ENCODE measurements at places on chromosomes 11 and 22.

GRCh38 chr11:10042699-10043098, 251.3 kb downstream of the SBF2 start:
- no peak for DNase-seq

DNA sequence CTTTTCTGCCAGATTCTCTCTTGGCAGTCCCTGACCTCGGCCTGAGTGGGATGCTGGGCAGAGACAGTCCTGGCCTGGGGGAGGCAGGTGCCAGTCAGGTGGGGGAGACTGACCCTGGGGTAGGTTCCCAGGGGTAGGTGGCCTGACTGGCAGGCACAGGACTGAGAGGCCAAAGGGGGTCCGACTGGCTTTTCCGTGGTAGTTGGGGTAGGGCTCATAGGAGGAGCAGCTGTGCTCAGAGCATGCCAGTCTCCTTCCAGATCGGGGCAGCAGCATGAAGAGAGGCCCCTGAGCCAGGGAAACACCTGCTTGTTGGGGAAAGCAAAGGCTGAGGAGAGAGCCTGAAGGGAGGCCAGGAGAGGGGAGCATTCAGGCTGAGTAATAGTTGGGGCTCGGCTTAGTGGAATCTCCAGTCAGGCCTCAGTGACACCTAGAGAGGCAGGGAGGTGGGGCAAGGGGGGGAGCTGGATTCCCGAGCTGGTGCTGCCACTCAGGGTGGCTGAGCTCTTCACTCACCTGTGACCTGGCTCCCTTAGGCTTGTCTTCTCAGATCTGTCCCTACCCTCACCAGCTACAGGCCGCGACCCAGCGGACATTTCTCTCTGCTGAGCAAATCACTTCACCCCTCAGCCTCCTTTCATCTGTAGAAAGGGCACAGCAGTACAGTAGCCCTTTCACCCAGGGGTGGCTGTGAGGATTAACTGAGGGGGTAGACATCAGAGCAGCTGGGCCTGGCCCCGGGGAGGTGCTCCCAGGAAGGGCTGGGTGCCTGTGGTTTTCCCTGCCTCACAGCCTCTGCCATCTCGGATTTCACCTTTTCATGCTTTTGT, 26.2 kb downstream of the MCM5 start:
- no peak for DNase-seq

DNA sequence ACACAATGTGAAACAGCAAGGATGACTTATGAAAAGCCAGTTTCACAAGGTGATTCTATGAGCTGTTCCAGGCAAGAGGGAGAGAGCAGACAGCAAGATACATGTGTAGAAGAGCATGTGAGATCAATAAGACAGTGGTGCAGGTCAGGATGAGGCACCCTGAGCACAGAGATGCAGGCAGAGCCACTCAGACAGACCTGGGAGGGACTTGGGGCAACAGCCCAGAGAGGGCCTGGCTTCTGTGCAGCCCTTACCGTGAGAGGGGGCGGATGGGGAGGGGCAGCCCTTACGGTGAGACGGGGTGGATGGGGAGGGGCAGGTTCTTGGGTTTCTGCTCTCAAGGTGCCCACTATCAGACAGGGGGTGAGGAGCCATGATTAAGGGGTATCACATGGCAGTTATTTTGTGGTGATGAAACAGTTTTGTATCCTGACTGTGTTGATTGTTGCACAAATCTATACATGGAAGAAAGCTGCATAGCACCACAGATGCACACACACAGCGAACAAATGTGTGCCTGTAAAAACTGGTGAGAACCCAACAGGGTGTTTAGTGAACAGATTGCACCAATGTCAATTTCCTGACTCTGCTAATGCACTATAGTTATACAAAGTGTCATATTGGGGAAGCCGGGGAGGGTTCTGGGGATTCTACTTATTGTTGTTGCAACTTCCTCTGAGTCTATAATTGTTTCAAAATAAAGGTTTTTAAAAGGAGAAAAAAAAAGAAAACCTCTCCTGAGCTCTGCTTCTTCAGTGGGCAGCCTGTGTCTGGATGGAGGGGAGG, 5.2 kb upstream of the C22orf42 start:
- DNase-seq = no peak

DNA sequence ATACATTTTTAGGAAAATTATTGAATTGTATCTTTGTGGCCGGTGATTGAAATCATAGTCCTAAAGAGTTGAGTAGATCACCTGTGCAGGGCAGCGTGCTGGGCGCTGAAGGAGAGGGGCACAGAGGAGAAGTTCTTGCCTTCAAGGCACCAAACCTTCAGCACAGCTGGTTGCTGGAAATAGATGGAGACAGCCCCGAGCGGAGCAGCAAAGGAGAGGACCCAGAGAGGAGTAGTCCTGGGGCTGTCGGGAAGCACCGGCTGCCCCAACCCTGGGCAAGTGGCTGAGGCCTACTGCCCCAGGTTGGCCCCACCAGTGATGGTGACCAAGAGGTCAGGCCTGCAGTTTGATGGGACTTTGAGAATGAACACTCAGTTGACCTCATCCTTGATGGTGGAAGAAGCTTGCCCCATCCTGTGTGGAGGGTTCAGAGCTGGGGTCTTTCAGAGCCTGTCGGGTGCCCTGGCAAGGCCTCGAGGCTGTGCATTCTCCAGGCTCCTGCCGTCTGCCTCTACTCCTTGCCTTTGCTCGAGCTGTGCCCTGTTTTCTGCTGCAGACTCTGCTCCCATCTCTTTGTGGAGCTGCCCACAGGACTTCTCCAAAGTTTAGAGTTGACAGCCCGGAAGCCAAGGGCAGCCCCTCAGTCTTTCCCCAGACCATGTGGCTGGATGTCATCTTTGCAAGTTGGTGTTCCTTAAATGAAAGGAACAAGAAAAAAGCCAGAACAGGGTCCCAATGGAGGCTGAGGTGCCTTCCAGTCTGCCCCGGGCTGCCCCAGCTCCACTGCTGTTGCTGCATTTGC, 285.1 kb downstream of the TBC1D22A start:
- DNase-seq = no peak

Measured in T-helper 2 cell treated with Interferon-gamma antibody and Interleukin-4, amounts not matched to agents 5 μg/mL and 100 μg/mL, for 36 hours (primary cell).